ENCODE measurements at places on chromosomes 12 and 14.

DNA sequence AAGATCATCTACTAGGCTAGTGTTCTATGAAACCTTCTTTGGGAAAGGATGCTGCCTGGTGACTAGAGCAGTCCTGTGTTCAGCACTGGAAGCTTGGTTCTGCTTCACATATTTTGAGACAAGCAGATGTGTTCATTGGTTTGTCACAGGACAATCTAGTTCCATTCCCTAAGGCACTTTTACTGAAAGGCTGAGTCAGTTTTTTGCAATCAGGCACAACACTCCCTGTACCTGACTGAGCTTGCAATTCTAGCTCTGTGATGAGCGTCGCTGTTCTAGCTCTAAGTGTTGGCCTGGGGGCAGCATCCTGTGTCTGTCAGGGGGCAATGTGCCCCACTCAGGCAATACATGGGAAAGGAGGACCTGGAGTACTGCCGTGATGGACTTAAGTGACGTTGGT lies 144.4 kb downstream of the CAND1 start:
- DNase-seq: no peak

DNA sequence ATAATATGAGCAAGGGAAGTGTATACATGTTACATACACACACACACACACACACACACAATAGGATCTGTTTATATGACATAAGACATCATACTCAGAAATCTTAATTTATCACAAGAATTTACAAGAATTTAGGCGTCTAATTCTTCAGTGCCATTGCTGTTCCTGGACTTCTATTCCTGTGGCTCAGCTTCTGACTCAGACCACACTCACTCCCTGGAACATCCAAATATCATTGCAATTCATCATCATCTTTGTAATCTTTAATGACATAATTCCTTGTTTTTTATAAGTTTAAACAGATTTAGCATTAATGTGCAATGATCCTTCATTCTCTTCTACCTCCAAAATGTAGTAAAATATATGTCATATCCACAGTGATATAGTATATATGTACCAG lies 544.2 kb downstream of the FOXG1 start:
- DNase-seq: no peak

- DNase-seq: no peak
Measured at GRCh38 chr12:98106031-98106683, 409.2 kb upstream of the TMPO start.

- no peak for DNase-seq
Measured at GRCh38 chr12:16020031-16020430, 108.9 kb downstream of the DERA start.

DNA sequence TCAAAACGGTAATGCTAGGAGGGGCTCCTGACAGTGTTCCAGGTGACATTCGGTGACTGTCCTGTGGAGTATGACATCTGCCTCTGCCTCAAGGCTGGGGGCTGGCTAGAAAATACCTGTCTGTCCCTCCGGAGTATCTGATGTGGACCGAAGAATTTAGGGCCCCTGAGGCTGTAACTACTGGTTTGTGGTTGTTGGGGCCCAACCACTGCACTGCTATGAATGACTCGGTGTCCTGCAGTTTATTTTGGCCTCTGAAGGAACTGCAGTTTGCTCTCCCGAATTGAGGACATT lies 198.9 kb upstream of the CAND1 start:
- no peak for DNase-seq

DNA sequence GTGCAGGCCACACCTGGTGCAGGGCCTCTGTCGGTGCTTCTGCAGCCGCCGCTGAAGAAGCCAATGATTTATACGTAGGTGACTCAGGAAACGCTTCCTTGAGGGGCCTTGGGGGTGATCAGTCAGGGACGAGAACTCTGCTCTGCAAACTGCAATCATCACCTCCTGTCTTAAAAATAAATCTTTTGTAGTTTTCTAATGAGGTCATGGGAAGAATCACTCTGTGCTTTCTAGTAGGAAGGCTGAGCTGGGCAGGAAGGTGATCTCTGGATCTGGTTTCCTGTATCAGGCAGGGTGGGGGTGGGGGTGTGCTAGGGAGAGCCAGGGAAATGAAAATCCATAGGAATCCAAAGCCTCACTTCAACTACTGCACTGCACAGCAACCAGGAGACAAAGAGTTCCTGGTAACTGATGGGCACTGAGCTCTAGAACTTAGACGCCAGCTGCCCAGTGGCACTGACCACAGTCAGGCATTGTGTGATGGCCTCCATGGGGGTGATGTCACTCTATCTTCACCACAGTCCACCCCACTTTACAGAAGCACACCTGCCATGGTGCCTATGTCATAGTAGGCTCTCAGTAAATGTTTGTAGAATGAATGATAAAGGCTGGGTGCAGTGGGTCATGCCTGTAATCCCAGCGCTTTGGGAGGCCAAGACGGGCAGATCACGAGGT lies 292.4 kb upstream of the PWP1 start:
- DNase-seq: no peak

DNA sequence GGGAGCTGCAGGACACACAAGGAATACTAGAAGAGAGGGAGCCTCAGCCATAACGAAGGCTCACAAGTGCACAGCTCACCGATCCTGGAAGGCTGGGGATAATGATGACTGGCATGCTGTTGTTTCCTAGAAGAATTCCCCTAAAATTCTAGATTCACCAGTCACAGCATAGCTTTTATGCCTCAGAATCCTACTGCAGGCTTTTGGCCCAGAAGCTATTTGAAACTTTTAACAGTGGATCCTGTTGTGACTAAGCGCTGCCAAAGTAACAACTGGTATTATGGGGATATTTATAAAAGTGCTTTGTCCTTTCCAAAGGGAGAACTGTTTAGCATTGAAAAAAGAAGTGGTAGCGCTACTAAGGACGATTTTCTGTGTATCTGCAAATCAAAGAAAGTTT lies 214.1 kb upstream of the PELI2 start:
- no peak for DNase-seq

GRCh38 chr12:110885152-110885840 lies 35.1 kb downstream of the MYL2 start:
- no peak for DNase-seq

- DNase-seq: no peak
Measured at GRCh38 chr12:104769144-104769561, 188.9 kb downstream of the SLC41A2 start.

DNA sequence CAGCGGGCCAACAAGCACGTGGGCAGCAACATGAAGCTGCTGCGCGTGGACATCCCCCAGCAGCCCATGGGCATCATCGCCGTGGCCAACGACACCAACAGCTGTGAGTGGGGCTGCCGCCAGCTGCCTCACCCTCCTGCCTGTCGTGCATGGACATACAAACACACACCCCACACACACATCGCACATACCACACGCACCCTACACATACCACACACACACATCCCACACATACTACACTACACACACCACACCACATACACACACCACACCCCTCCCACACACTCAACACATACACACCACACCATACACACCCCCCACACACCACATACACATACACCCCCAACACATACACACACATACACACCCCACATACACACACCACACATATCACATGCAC lies 25.2 kb upstream of the NXPH4 start:
- DNase-seq: no peak

GRCh38 chr12:78712834-78713481 lies 151.6 kb upstream of the SYT1 start:
- no peak for DNase-seq

DNA sequence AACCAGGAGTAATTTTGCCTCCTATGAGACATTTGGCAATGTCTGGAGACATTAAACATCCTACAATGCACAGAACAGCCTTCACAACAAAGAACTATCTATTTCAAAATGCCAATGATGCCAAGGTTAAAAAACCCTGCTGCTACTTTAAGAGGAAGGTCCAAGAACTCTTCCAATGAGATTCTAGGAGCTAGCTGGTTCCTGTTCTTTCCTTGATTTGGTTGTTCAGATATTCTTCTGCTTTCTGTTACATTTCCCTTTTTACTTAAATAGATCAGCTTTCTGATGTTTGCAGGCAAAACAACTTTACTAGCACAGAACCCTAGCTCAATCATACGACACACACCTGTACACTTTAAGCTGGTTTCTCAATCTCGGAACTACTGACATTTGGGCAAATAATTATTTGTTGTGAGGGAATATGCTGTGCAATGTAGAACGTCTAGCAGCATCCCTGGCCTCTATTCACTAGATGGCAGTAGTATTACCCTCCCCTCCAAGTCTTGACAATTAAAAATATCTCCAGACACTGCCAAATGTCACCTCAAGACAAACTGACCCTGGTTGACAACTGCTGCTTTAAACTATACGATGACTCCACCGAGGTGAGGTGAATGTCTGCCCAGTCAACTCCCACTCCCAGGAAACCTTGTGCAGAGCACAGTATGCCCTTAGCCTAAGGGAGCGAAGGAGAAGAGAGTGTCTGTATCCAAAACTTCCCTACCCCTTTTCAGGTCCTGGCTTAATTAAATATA lies 4.4 kb downstream of the BLTP3B start:
- no peak for DNase-seq

- no peak for DNase-seq
Measured at GRCh38 chr14:50920482-50921230, 23.6 kb downstream of the PYGL start.

DNA sequence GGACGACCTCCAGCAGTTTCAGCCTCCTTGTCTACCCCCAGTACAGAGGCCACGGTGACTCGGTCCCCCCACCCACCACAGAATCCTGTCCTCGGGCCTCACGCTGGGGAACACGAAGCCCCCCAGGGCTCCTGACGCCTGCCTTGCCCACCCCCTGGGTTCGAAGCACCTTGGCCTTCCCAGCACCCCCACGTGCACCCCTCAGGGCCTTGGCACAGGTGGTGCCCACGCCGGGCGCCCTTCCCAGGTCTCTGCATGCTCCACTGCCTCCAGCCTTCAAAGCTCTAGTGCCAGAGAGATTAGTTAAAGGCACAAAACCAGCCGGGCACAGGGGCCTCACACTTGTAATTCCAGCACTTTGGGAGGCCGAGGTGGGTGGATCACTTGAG lies 61.8 kb downstream of the NOC4L start:
- no peak for DNase-seq

DNA sequence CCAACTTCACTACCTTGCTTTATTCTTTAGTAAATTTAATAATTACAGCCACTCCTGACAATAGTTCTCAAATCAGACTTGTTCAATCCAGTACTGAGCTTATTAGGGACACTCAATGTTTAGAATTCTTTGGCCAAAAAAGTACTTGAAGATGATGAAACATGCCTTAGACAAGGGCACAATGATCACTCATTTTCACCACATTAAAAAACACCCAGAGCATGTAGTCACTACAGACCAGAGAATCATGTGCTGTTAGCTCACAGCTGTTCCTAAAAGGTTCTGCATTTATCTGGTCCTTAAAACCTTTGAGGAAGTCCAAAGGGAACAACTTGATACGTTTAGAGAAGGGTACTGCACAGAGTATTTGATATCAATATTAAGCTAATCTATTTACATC lies 98.7 kb downstream of the INSM2 start:
- no peak for DNase-seq

GRCh38 chr12:123950476-123951349 lies 21.9 kb downstream of the CCDC92 start:
- no peak for DNase-seq
